ENCODE measurements at places on chromosomes 7 and 10. TPM values are rescaled to one million over a fixed set of nuclear protein-coding genes. Genes with fewer than 3 reads are reported as not detected.

DNA sequence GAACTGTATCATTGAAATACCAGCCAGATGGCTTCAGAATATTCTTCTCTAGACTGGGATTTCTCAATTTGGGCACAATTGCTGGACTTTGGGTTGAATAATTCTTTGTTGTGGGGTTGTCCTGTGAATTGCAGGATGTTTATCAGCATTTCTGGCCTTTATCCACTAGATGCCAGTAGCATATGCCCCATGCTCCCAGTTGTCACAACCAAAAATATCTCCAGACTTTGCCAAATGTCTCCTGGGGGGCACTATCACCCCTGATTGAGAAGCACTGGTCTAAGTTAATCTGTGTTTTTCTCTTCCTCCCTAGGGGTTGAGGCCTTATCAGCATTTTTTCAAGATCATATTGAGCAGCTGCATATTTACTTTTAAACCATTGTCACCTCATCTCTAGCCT is 204.9 kb upstream of the SP8 start:
- DNase-seq = no peak

Gene IDI2
- total RNA-seq = not detected

DNA sequence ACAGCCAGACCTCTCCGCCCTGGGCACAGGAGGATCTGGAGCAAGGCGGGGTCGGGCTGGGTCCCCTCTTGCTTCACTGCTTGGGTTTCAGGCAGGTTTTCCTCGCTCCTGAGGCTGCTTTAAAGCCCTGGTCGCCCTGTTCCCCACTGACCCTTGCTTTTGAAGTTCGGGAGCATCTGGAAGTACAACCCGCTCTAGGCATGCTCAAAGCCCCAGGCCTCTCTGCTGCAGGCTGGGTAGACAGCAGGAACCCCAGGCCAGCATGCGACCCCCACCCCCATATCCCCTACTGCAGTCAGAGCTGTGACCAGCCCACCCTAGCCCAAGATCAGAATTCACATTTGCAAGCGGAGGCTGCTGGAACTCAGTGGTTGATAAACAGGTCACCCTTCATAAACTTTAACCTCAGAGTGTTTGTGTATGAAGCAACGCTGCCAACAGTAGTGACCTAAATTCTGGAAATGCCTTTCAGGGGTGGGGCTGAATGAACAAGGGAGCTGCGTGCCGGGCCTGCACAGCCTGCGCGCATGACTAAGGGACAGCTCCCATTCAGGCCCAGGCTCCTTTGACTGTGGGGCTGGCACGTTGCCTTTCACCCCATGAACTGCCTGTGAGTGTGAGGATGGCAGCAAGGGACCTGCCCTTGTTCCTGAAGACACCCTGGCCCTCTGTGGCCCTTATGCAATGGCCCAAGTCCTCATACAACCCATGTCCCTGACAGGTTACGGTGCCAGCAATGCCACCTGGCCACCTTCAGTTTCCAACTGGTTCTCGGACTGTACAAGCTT is 52.5 kb downstream of the PROSER2 start:
- no peak for DNase-seq

Gene KLF14
- total RNA-seq = not detected

DNA sequence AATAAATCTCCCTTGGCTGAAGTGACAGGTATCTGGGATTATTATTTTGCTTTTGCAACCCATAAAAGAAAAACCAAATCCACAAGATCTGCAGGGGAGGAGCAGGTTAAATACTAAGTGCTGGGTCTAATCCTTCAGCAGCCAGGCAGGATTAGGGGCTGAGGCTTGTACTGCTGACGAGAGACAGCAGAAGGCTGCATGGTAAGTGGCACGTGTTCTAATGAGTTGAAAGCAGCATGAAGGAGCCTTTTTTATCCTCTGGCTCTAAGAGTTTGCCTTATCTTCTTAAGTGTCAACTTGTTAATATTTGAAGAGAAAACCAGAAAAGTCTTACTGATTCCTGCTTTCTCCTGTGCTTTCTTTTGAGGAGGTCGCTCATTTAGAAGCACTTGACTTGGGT is 50.0 kb downstream of the LYZL2 start:
- no peak for DNase-seq

DNA sequence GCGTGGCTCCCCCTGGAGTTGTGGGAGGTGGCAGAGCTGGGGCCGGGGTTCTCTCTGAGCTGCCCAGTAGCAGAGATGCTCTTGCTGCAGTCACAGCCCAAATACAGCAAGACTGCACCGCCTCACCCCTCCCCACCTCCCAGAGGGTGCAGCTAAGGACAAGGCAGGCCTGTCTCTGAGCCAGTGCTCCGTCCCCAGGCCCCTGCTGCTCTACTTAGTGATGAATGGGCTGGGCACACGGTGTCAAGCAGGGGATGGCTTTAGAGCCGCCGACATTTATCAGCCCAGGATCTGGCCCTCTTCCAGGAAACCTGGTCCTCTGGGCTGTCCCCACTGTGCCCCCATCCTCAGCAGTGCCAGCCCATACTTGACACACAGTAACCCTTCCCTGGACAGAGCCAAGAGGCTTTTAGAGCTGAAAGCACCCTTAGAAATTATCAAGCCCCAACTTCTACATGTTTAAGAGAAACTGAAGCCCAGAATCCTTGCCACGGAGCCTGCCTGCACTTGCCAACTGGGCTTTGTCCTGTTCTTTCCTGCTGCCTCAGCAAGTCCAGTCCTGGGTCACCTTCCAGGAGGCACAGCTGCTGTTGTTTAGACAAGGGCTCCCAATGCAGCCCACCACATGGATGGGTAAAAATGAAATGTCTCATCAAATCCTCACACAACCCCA is 137.1 kb upstream of the UNC5B start:
- DNase-seq = no peak

Gene SPDYE18
- total RNA-seq = not detected

DNA sequence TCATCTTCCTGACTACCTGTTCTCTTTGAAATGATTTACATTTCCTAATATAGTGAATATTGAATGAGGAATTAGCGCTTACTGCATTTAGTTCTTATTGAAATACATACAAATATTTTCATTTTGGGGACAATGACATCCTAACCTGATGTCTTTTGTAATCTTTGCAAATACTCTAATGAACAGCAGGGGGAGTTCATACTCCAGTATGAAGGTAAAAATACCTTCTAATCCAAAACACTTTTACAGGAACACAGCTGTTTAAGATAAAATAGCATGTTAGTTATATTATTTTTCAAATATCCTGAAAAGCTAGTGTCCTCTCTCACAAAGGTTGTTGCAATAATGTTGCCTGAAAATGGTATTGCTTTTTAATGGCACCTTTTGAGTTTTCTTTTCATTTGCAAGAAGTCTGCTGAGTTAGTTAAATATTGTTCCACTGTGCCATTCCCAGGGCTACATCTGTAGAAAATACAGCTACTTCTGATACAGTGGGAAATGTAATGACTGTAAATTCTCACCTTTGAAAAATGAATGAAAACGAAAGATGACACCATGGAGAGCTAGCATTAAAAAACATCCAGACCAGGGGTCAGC is 400.0 kb downstream of the PHF14 start:
- no peak for DNase-seq

DNA sequence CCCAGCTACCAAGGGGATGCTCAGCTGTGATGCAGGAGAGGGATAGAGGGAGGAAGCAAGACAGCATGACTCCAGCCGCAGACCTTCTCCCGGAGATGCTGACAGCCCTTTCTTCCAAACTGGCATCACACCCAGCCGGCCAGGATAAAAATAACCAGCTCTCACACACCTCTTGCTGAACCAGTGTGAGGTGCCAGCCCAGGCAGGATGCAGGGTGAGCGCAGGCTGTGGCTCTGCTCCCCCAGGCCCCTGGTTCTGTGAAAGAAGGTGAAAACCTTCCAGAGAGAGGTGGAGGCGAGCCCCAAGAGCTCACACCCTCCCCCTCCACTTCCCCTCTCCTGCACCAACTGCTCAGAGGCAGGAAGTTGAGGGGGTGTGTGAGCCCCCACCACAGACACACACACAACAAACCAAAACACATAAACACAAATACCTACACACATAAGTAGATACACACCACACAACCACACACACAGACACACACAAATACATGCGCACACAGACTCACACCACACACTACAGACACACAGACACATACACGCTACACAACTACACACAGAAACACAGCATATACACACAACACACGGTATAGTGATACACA is 4.0 kb downstream of the GPR15LG start:
- no peak for DNase-seq

DNA sequence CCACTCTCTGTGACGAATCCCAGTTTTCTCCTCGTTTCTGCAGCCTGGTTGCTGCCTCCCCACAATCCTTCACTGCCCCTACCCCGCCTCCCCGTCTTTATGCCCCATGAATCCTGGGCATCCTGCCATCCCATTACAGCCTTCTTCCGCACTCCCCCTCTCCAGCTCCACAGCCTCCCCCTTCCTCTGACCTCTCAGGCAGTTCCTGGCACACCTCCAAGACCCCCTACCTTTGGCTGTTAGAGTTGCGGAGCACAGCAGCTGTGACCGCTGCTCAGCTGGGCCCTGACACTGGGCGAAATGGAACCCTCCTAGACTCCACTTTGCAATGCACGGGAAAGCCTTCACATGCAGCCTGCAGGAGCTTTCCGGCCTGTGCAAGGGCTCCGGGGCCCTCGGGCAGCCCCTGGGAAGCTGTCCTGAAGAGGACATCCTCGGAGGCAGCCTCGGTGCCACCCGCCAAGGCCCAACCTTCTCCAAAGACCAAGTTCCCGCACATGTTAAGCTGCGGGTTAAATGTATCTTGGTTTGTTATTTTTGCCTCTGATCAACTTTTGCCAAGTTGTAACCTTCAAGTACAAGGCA is 400.7 kb upstream of the MKI67 start:
- DNase-seq = no peak

Gene CLDN4
- total RNA-seq = 28.0 TPM

Gene TFPI2
- total RNA-seq = 10.9 TPM

- DNase-seq = no peak
These were observed 9.0 kb upstream of the TAS2R3 start for GRCh38 chr7:141754939-141755338.

- DNase-seq = no peak
These were observed 132.6 kb downstream of the CELF2 start for GRCh38 chr10:11150231-11150731.

DNA sequence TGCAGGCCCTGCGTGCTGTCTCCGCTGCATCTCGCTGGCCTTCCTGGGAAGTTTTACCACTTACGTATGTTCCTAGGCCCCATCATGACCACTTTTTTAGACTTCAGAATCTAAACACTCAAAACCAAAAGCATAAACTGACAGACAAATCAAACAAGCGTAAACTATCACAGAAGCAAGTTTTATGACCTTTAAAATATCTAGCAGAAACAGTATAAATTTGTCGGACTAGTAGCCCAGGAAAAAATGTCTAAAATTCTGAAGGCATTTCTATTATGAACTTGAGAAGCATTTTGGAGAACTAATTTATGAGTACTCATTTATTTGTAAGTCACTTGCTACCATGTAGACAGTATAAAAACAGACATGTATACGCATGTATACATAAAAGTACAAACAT is 10.6 kb downstream of the LRRC27 start:
- no peak for DNase-seq

Gene IFIT2
- 0.40 TPM for total RNA-seq

DNA sequence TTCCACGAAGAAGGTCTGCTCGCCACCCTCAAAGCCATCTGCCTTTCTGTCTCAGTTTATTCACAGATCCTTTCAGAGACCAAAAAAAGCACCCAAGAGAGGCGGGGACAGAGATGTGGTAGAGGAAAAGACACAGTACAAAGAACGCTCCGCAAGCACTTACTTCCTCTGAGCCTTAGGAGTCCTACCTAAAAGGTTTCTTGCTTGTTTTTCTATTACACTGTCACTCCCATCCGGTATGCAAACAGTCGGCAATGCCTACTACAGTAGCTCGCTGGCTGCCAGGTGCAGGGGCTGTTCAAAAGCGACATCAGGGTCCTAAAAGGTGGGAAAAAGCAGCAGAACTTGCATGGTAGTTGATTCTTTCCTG is 816 bp downstream of the TECPR1 start:
- no peak for DNase-seq

- no peak for DNase-seq
These were observed 4.4 kb downstream of the PKD1L1 start for GRCh38 chr7:47943676-47944474.

GRCh38 chr7:137266764-137267163 is 76.8 kb downstream of the PTN start:
- no peak for DNase-seq

DNA sequence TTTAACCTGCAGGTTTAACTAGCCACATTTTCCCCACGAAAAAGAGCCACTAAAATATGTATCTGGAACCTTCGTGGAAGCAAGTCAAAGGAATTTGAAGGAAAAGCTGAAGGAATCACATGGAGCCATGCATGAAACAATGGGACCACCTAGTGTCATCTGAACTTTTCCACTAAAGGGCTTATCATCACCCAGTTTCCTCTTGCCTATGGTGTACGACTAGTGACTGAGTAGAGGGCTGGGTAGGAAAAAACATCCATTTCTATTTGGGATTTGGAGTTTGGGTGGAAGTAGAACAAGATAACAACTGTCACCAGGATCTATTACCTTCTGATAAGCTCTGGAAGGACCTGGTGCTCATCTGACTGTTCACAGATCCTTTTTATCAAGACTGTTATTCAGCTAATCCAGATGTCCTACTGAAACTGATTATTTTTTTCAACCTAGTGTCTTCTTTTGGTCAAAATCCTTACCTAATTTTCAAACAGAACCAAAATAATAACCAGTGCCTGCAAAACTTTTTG is 153.2 kb upstream of the COL1A2 start:
- DNase-seq = no peak

DNA sequence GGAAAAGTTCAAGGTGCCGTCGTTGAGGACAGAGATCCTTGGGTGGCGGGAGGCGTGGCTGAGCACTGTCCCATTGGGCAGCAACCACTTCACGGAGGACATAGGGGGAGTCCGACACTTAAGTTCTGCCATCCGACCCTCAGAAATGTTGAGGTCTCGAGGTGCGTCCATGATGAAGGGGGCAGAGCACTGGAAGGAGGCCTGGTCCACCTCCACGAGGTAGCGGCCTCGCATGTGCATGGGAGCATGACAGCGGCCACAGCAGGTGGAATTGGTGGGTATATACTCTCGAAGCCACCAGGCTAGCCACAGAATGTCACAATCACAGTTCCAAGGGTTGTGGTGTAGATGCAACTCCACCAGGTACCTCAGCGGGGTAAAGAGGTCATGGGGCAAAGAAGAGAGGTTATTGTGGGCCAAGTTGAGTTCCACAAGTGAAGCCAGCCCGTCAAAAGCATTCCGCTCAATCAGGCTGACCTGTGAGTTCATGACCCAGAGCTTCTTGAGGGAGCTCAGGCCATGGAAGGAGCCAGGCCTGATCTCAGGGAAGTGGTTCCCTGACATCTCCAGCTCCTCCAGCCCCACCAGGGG is 1.7 kb downstream of the LRRC4 start:
- DNase-seq = no peak

DNA sequence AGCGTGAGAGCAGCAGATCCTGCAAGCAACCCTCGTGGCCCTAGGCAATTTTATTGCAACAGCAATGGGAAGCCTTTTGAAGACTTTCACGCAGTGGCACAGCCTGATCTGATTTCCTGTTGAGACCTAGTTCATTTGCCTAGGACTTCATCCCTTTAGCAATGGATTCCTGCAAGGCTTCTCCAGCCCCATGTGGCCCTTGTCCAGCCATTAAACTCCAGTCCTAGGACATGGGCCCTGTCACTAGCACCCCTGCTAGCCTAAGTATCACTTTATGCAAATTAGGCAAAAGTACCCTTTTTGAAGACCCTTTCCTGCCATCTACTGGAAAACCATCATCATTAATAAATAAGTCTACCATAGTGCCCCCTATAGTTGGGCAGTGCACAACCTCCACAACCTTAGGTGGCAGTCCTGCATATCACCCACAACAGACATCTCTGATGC is 379.4 kb downstream of the GALNT17 start:
- DNase-seq = peak; percentile 51
